ENCODE measurements at places on chromosomes 6 and 20.
A peak's percentile ranks its signal among the peaks of the same experiment; 100 is the strongest.

- DNase-seq, result no peak
Measured at GRCh38 chr6:139597771-139598755, 223.6 kb upstream of the CITED2 start.

DNA sequence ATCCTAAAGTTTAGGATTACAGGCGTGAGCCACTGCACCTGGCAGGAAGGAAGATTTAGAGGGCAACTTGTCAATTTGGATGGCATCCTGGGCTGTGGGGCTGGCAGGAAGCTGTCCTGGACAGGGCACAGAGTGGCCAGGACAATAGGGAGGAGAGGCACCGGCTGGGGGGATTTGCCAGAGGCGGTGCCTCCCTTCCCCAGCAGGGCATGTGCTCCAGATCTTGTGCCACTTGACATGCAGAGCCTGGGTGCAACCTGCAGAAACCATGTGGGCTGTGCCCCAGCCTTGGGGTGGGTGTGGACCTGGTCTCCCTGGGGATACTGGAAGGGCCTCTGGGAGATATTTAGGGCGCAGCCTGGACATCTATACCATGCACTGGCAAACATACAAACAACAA lies 58.6 kb upstream of the EEF1A1 start:
- no peak for DNase-seq

GRCh38 chr6:139926711-139927110 lies 552.3 kb upstream of the CITED2 start:
- no peak for DNase-seq

GRCh38 chr6:3389390-3390167 lies 67.3 kb downstream of the SLC22A23 start:
- no peak for DNase-seq

GRCh38 chr20:675453-676314 lies at the start of gene SCRT2:
SCRT2 (minus strand) TSS chr20:675802; CDS start chr20:675601, 201 bp downstream.
- no peak for DNase-seq

DNA sequence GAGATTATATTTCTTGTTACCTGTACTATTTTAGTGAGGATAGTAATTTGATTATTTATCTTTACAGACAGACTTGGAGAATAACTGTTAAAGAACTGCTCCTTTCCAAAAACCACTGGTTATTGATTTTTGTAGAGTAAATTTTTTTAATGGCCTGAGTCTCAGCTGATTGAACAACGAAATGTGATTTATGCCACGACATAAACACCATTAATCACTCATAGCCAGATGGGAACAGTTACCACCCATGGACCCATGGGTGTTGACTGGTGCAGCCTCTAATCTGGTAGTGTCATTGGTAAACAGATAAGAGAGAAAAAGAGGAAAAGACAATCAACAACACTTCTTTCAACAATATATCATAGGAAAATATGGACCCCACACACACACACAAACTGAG lies 101.4 kb upstream of the BEND6 start:
- no peak for DNase-seq

DNA sequence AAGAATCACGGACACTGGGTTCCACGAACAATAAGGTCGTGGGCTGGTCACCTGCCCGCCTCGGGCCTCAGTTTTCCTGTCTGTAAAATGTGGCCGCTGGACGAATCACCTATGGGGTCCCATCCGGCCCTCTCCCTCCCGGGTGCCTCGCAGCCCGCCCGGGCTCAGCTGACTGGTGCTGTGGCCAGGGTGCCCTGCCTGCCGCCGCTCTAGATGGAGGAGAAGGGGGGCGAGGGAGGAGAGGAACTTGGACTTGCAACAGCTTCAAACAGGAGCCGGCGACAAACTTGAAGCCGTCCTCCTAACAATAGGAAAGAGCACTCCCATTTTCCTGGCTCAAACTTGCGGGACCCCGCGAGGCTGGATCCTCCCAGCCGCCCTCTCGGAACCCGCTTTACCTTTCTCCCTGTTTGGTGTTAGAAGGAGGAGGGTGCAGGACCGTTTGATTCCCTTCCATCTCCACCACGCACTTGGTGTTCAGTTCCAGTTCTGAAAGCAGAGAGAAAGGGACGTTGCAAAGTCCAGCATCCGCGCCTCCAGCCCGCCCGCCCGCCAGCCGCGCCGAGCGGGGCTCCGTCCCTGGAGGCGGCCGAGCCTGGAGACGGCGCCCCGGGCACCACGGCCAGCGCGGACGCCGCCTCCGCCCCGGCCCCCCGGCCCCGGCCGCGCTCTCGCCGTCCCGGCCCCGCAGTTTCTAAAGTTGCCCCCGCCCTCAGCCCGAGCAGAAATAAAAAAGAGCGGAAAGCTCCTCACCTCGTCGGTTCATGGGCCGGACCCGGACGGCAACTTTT lies 584 bp downstream of the KIF13A start:
- no peak for DNase-seq

- no peak for DNase-seq
Measured at GRCh38 chr6:22298475-22298890, 1.6 kb upstream of the PRL start.

DNA sequence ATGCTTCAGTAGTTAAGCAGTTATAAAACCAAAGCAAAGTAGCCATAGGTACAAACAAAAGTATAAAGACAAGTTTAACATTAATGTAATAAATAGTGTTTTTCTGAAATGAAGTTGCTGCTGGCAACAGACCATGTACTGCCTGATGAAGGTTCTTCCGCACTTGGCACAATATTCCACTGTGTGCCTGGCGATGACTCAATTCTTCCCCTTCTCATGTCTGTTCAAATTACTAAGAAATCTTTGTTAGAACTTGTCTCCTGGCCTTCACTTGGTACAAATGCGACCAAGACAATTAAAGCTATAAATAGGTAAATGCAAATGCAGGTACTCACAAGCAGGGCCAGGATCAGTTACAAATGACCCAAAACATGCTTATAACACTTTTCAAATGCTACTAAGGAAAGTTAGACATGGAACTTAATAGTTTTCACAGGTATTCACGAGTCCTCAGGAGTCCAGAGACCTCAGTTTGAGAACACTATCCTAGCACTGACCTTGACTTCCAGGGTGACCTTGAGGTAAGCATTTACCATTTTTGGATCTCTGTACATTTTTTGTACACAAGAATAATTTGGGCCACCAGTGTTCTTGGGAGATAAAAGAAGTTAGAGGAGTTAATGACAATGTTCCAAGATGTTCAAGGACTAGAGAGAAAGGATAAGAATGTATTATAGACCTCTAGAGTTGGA lies 8.1 kb upstream of the DDR1 start:
- no peak for DNase-seq

DNA sequence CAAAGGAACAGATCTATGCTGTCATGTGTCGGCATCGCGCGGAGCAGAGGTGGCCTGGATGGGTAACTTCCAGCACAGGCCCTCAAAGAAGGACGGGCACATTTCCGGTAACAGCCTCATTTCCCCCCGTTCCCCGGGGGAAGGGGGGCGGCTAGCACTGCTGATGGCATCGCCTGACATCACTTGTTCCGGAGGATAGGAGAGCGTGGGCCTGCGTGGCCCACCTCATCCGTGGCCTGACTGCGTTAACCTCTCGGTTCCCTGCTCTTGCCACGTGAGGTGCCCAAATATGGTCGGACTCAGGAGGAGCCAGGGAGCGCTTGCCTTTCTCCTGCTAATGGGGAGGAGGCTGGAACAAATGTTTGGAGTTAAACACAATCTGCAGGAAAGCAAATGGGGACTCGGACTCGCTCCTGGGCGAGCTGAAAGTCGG lies at the start of gene AKAP12:
AKAP12 (plus strand) TSS at position 365 of the 433 bp plus-strand sequence. CDS start 596 bp downstream, outside the sequence.
- DNase-seq, result no peak

DNA sequence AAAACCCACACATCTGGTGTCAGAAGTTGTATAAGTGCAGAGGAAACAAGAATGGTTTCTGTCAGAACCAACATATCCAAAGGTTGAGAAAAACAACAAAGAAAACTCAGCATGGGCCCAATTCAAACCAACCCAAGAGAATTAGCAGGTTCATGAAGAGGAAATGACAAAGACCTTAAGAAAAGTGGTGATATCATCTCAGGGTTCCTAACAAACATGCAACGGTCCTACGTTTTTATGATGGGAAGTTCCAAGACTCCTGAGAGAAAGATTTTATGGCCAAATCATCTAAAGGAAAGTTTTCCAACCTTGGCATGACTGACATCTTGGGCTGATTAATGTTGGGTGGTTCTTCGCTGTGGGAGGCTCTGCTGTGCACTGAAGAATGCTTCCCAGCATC lies 23.0 kb downstream of the TFB1M start:
- no peak for DNase-seq

GRCh38 chr6:7119272-7119801 lies 11.6 kb downstream of the RREB1 start:
- no peak for DNase-seq

- DNase-seq, result no peak
Measured at GRCh38 chr6:139474145-139475108, 100.0 kb upstream of the CITED2 start.

DNA sequence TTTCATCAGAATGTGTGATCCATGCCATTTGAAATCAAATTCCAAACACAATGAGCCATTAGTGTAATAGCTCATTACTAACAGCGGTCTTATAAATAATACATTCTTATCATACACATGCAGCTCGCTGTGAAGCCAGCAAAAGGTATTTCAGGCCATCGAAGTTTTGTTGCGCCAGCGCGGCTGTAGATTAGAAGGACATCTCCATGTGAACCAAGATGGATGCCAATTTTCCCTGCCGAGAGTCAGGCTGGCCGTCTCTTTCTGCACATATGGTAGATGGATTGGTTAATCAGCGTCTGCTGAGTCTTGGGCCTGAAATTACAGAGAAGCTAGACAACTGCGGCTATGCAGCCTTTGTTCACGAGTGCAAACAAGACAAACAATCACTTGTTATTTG lies 44.1 kb downstream of the CFAP61 start:
- DNase-seq, result no peak

DNA sequence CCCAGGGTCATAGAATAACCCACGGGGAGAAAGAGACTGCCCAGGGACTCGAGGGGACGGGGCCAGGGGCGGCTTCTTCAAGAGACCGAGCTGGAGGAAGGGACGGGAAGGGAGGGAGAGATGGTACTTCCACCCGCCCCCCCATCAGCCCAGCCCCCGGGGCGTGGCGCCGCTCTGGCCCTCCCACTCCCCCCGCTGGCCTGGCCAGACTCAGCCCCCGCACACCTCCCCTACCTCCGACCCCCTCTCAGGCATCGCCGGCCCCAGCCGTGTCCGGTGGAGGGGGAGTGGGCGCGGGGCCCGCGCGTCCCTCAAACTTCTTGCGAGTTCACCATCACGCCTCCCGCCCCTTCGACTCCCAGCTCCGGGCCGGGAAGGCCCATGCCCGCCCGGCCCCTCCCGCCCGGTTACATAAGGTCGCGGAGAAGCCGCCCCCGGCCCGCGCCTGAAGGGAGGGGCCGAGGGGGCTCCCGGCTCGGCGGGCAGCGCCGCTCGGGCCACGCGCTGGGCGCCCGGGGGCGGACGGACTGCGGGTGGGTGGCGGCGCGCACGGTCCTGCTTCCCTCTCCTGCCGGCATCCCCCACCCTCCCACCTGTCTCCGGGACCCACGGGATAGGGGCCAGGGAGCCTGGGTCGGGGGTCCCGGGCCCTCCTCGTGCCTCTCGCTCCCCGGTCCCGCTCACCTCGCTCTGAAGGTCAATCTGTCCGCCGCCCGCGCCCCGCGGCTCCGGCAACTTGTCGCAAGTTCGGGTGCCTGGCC lies 562 bp downstream of the TFEB start:
- no peak for DNase-seq

GRCh38 chr6:7311917-7312615 lies 933 bp downstream of the SSR1 start:
- DNase-seq, result no peak

GRCh38 chr20:34302312-34302722 lies 838 bp downstream of the AHCY start:
- DNase-seq, result no peak

DNA sequence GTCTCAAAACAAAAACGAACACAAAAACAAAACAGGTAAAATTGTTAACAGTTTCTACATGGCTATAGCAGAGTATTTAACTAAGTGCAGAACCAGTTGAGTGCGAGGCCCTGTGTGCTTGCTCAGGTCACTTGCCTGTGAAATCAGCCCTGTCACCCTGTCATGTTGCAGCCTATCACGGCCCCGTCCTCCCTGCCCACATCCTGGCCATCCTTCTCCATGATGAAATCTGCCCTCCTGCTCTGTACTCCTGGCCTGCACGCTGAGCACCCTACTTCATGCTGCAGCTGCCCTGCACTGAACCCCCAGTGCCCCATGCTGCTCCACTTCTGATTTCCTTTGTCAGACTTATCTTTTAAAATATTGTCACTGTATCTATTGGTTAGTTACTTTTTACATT lies 62.4 kb downstream of the DTD1 start:
- no peak for DNase-seq

DNA sequence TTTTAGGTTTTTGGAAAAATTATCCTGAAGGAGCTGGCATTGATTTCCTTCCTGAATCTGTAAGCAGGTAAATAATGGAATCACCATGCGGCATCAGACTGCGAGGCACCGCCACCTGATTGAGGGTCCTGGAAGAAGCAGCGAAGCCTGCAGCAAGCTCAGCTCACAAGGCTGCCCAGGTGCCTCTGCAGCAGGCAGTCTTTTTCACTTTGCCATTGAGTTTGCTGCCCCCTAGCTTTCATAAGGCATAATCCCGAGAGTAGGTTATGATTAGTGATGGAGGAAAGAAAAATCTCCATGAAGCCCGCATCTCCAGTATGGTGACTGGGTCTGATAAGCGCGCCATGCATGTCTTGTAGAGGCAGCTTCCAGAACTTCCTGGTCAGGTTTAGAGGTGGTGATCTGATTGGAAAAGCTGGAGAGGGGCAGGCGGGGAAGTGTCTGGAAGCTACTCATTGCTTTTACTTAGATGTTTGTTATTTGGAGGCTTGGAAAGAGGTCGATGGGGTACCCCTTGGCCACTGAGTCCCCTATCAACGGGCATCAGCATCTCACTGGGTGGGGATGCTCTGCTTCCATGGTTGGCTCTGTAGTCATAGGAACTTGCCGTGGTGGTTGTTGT lies 26.7 kb downstream of the IYD start:
- DNase-seq, result peak; percentile 82

DNA sequence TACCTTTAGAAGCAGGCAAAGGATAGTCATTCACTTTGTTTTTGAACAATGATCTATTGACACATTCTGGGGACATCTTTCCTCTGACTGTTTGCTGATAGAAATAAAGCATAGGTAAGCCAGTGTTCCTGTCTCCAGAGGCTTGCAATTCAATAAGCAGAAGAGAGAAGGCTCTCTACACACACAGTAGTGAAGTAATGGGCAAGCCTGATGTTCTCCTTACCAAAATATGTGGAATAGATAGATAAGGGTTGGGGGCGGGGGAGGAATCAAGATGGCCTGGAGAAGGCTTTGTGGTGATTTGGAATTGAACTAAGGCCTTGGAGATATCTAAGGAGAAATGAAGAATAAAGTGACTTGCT lies 27.3 kb downstream of the PAQR8 start:
- DNase-seq, result no peak

DNA sequence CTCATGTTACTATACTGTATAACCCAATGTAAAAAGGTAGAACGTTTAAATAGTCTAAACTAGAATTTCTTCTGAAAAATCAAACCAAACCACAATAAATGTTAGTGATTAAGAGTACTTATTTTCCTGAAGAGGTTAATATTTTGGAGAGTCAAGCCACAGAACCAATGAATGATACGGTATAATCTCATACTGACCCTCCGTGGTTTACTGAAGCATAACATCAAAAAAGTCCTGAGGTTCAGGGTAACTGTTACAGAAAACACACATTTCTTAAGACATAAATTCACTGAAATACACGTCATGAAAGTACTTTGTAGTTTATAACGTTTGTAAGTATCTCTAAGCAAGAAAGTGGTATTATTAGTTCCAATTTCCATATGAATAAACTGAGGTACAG lies 28.9 kb downstream of the ESF1 start:
- no peak for DNase-seq
